ENCODE measurements at places on chromosomes 5 and 9.

DNA sequence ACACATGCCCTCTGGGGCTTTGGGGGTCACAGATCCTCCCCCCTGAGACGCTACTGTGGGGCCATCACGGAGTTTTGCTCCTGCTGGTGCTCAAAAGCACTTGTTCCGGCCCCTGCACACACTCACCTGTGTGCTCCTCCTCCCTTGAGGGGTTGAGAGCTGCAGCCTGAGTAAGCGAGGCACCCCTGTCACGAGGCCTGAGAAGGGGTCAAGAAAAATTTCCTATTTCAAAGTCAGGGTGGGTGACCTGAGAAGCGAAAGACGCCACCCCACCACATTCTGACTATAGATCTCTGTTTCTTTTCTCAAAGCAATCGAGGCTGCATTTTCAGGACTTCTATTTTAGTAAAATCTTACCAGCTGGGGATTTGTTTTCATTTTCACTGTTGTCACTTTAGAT lies 138.5 kb downstream of the DCP2 start:
- DNase-seq, result no peak

DNA sequence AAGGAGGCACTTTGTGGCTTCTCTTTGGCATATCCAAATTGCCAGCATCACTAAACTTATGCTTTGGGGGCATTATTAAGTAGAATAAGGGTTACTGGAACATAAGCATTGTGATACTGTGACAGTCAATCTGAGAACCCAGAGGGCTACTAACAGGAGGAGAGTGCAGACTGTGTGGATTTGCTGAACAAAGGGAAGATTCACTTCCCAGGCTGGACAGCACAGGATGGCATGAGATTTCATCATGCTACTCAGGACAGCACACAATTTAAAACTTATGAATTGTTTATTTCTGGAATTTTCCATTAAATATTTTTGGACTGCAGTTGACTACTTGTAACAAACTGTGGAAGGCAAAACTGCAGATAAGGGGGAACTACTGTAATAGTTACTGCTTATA lies 212.5 kb downstream of the TMC1 start:
- DNase-seq, result no peak

DNA sequence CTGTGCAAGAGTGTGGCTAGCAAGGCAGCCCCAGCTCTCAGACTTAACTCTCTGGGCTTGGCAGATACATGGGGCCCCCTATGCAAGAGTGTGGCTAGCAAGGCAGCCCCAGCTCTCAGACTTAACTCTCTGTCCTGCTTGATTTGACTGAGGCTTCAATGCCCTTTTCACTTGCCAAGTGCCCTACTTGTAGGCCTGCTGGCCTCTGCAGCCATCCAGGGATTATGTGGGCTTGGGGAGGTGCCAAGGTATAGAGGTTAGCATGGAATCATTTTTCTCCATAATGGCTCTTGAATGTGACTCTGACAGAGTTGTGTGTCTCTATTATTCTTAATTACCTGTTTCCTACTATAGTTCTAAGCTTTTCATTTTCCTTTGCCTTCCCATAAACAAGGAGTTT lies 115.5 kb upstream of the RUSC2 start:
- no peak for DNase-seq

DNA sequence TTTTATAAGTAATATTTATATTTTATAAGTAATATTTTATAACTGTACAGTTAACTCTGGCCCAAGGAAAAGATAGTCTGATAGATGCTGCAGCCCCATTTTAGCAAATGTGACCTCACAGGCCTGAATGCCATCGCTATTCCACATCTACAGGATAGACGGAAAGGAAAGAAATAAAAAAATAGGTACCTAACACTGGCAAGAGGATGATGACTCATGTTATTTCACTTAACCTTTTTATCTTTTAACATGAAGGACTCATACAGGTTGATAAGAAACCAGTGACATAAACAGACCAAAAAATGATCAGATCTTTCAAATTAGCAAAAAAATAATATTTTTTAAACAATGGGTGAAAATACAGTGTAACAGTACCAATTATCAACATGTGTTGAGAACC lies 2.7 kb downstream of the CD274 start:
- DNase-seq, result no peak

- no peak for DNase-seq
Measured at GRCh38 chr5:38529955-38530646, 26.3 kb downstream of the LIFR start.
